Central memory CD8-positive, alpha-beta T cell (primary cell): ENCODE measurements at places on chromosomes 12 and 14.

- no peak for DNase-seq
Measured at GRCh38 chr12:21933656-21934055, 7.6 kb downstream of the ABCC9 start.

DNA sequence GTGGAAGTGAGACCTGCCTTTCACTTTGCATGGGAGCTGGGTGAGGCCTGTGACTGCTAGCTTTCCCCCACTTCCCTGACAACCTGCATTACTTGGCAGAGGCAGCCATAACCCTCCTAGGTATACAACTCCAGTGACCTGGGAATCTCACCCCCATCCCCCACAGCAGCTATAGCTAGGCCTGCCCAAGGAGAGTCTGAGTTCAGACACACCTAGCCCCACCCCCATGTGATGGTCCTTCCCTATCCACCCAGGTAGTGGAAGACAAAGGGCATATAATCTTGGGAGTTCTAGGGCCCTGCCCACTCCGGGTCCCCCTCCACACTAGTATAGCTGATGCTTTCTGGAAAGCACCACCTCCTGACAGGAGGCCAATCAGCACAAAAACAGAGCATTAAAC, 6.3 kb upstream of the STRAP start:
- no peak for DNase-seq

- DNase-seq, result no peak
Measured at GRCh38 chr14:99192028-99192621, 79.9 kb downstream of the BCL11B start.

- no peak for DNase-seq
Measured at GRCh38 chr14:26143057-26143456, 454.8 kb downstream of the NOVA1 start.

DNA sequence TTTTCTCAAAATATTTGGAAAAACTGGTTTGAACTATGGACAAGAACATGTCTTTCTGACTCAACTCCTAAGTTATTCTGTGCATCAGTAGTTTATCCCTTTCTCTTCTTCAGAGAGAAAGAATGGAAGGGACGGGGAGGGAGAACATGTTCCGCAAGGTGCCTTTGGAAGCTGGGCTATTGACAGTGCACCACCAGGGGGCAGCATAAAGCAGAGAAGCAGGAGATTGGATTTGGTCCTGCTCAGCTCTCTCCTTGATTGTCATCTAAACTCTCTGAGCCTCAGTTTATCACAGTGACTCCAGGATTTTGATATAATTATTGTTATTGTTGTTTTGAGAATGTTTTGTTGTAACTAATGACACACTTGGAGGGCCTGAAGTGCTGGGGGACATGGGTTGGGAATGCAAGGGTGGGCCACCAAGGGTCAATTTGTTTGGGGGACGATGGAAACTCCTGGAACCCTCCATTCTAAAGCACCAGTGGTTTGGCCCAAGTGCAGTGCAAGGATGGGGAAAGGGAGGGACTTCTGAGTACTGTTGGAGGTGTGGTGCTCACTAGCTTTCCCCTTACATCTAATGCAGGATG, 45.3 kb upstream of the ANO6 start:
- peak; percentile 38 for DNase-seq

GRCh38 chr14:58805605-58806409, 168.0 kb downstream of the DACT1 start:
- no peak for DNase-seq

DNA sequence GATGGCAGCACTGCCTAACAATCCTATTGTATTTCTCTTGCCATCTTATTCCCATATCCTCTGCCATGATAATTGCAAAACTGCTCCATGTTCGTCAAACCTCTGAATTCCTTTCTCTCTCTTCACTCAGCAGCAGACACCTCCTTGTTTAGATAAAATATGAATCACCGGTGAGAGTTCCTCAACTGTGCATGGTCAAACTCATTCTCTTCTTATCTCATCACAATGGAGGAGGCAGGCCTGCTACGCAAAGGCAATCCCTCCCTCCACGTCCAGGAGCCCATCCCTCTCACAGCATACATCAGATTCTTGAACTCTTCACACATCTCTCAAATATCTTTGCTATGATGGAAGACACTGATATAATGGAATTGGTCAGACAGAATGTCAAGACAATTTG, 90.1 kb upstream of the DAAM1 start:
- no peak for DNase-seq

DNA sequence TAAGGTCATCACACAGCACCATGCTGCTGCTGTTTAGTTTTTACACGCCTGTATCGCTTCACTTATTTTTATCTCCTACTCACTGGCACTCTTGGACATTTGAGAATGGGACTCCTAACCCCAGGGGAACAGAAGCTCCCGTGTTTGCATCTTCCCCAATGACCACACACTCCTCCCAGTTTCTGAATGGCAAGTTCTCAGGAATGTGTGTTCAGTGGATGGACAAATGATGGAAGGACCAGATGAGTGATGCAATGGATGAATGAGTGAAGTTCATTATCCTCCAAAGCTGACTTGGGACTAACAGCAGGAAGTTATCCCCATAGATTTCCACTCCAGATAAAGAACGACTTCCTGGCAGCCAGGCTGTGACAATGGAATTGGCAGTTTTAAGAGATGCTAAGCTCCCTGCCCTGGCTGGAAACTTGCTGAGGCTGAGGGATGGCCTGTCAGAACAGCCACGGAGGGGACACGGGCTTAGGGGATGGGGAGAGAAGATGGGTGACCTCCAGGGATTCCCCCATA, 231.5 kb downstream of the SLC15A4 start:
- no peak for DNase-seq

- no peak for DNase-seq
Measured at GRCh38 chr12:81759190-81760051, at the start of gene PPFIA2. TSS of gene PPFIA2 (minus strand) at chr12:81759350.

DNA sequence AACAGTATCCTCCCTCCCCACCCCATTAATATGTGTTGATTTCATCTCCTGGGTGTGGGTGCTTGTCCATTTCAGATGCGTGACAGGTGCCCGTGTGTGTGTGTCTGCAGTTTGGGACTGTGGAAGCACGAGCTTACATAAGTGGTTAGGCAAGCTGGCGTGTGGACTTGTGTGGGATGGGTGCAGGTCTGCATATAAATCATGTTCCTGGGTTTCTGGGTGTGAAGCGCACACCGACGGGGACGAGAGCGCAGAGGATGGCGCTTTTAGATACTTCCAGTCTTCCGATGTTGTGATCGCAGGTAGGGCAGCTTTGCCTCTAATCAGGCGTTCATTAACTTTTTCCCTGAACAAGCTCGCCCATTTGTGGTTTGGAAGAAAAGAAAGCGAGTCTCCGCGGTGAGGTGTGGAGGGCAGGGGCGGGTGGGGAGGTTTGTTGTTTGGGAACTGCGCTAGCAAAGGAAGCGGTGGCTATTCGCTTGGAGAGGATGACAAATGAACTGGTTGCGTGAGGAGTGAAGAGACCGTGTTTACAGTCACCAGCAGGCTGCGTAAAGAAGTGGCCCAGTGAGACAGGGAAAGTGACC, 865 bp downstream of the RGS6 start:
- no peak for DNase-seq

GRCh38 chr14:99075771-99076375, 196.1 kb downstream of the BCL11B start:
- no peak for DNase-seq

DNA sequence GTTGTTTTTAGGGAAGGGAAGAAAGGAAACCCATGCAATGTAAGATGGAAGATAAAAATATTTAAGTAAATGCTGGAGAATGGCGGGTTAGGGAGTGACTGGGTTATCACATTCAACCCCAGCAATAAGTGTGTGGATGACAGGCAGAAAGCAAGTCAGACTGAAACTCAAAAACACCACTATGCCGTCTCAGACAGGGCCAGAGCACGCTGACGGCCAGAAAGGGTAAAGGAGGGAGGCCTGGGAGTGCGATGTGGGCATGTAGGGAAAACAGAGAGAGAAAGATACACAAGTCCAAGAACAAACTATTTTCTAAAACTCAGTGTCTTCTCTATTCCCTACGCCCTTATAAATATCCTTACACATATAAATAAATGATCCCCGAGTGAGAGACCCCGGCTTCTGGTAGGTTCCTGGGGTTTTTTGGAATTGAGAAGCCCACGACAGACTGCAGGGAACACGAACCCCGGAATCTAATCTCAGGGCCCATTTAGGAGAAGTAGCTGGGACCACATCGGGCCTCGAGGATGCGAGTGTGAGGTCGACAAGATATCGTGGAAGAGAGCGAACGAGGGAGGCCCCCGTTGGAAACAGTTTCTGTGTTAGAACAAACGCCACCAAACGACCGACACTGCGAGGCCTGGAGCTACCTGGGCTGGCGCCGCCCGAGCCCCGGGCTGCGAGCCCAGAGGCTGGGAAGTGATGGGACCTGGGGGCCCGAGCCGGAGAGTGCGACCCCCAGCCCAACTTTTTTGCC, 735 bp upstream of the OTX2 start:
- no peak for DNase-seq
